ENCODE measurements at places on chromosomes 7 and 10.

DNA sequence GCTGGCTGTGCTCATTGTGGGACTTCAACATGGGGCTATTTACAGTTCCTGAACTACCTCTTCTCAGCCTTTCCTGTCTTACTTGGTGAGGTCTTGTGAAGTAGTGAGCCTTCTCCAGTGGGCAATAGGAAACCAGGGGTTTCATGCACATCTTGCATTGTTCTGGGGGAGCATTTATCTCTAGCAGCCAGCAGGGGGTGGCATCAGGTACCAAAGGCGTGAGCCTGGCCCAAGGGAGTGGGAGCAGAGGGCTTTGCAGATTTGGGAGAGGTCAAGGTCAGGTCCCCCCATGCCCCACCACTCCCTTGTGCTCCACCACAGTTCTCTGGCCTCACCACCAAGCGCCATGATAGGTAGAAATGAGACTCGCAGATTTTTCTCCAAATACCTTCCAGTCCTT is 85.4 kb upstream of the NPTX2 start:
- no peak for DNase-seq

DNA sequence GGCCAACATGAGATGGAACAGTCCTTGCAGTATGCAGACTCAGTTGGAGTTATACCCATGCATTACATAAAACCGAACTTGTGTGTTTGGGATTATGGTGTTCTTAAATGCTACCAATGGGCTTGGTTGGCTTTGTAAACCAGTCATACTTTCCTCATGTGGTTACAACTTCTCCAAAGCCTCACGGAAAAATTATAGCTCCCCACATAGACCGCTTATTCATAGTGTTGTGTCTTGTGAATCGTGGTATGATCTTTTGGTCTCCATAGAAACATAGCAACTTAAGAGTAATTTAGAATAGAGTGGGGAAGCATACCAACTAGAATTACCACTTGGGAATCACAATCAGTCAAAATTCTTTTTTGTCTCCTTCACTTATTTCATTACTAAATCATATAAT is 112.3 kb upstream of the FZD1 start:
- no peak for DNase-seq

DNA sequence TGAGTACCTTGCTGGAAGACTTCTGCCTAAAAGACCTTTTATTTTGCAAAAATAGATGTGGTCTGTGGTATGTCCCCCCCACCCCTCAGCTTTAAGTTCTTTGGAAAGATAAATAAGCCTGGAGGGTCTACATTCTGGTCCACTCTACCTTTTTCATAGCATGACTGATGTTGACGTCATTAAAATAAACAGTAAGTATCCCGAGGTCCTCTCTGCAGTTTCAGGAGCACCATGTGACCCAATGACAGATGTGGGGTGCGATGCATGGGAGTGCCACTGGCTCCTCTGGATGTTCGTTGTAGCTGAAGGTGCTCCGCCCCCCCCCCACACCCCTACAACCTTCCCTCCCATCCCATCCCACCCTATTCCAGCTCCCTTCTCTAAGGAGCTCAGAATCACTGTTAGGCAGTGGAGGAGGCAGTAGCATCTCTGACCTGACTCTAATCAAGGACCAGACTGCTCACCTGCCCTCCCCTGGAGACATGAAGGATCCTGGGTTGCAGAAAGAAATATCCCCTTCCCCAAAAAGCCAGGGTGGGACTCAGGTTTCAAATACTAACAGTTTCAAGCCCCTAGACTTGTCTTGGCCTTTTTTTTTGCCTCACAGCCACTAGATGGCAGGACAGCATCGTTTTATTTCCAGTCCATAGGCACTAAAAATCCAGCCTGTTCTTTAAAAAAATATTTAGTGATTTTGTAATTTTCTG is 25.1 kb downstream of the CASP7 start:
- no peak for DNase-seq

GRCh38 chr7:21371360-21371759 is 56.5 kb upstream of the SP4 start:
- DNase-seq: no peak

GRCh38 chr7:44208085-44208484 is 7.3 kb downstream of the YKT6 start:
- no peak for DNase-seq

- no peak for DNase-seq
Measured at GRCh38 chr7:139453673-139454321, 29.7 kb downstream of the KLRG2 start.

DNA sequence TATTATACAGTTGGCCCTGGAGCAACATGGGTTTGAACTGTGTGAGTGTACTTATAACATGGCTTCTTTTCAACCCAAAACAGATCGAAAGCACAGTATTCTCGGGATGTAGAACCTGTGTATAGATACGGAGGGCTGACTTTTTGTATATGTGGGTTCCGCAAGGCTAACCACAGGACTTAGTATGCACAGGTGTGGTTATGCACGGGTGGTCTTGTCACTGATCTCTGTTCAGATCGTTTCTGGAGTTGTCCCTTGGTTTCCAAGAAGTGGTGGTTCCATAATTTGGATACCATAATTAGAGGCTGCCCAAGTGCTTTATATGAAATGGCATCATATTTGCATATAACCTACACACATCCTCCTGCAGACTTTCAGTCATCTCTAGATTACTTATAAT is 10.9 kb upstream of the BHLHA15 start:
- no peak for DNase-seq

DNA sequence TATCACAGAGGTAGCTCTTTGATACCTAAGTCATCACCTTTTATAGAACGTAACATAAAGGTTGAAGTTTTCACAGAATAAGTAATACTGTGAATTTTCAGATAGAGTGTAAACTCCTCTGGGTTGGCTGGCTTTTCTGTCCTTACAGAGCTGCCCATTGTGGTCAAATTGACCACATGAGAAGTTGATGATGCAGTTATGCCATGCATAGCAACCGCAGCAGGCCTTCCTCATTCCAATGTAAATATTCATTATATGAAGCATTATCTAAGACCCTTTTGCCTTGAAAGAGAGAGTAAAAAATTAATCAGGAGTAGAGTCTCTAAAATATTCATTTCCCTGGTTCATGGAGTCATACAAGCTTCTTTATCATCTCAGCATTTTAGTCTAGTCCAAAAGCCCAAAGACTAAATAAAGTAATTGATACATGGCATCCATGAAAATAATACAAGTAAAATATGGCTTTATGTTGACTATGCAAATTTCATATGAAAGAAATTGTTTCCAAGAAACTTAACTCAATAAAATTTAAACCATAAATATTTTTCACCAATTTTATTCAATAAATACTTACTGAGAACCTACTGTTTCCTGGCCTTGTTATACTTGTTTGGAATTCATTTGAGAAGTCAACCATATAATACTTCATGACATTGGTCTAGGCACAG is 516.4 kb downstream of the PCDH15 start:
- no peak for DNase-seq

GRCh38 chr10:77820349-77820748 is 106.2 kb downstream of the DLG5 start:
- DNase-seq: no peak

DNA sequence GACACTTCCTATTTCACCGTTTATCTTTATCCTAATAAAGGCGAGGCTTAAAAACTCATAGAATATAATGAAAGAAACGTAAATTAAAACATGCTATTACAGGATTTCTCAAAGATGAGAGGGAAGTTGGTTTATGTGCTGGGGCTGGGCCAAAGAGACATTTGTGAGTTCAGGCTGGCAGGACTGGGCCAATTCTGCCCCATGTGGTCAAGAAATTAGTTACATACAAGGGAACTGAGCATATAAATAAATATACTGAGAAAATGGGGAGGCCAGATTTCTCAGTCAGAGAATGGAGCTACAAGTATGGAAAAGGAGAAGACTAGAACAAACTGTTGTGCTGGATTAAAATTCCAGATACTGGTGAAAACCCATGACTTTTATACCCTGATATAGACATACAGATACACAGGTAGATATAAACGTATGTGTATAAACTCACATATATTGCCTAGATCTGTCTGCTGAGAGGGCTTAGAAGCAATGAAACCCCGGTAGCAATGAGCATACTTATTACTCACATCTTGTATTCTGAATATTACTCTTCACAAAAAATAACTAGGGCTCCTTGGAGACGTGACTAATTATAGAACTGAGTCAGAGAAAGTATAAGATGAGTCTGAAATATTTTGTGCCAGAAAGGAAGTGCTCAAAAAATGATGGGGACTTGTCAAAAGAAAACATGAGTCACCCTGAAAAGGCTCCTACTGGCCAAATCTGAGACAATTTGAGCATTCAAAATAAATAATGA is 155.7 kb upstream of the FGFR2 start:
- DNase-seq: no peak

GRCh38 chr10:53013201-53013810 is 240.7 kb upstream of the MBL2 start:
- DNase-seq: no peak

GRCh38 chr7:72152161-72153131 is 259.7 kb downstream of the CALN1 start:
- DNase-seq: no peak

DNA sequence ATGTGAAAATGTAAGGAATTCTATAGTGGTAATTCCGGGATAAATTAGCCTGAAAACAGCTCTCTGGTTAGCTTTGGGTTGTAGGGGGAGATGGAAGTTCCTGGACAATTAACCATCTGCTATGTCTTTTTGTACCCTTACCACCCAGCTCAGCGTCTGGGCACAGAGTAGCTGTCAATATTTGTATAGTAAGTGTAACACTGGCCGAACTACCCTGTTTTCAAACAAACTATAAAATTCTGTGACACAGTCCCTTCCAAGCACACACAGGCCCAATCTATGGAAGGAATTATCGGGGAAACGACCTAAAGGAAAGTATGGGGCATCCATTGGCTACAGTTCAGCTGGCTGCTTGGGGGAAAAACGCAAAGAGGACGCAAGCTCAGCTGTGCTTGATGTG is 869 bp upstream of the LHFPL3 start:
- DNase-seq: no peak

- DNase-seq: no peak
Measured at GRCh38 chr10:124665980-124666379, 78.2 kb downstream of the FAM53B start.

DNA sequence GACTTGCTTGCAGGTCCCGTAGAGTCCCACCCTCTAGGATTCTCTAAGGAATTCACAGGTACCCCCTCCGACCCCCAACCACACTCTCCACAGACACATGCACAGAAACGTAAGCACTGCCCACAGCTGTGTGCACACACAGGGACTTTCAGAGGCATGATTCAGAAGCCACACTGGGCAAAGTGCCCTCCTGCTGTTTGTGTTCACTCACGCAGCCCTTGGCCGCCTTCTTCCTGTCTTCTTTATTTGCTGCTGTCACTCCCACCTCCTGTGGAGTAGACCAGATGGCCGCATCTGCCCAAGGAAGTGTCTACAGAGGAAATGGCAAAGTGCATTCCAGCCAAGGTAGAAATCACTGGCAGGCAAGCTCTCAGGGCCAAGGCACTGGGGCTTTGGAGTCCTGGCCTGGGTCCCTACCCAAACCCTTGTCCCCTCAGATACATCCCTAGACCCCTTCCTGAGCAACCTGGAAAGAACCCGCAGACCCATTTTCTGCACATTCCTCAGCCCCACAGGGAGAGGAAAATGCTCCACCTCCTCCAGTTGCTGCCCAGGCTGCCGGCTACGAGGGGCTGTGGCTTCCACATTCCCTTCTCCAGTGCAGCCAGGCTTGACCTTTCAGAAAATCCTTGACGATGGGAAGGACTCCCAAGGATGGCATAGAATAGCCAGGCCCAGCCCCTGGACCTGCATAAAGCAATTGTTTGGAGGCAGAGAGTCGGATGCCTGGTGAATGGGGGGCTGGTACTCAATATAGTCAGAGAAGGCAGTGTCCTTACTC is 21.6 kb upstream of the GIMAP8 start:
- no peak for DNase-seq

DNA sequence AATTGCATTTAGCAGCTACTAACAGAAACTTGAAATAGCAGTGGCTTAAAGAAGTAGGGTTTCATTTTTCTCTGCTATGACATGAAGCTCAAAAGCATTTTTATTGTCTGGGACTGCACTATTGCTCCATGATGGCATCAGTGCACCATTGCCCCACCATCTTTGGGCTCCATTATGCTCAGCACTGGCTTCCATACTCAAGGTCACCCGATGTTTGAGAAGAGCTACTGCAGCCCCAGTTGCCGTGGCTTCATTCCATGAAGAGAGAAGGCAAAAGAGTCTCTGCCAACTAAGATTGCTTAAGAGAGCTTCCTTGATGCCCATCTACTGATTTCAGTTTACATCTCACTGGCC is 192.2 kb upstream of the LRGUK start:
- no peak for DNase-seq

DNA sequence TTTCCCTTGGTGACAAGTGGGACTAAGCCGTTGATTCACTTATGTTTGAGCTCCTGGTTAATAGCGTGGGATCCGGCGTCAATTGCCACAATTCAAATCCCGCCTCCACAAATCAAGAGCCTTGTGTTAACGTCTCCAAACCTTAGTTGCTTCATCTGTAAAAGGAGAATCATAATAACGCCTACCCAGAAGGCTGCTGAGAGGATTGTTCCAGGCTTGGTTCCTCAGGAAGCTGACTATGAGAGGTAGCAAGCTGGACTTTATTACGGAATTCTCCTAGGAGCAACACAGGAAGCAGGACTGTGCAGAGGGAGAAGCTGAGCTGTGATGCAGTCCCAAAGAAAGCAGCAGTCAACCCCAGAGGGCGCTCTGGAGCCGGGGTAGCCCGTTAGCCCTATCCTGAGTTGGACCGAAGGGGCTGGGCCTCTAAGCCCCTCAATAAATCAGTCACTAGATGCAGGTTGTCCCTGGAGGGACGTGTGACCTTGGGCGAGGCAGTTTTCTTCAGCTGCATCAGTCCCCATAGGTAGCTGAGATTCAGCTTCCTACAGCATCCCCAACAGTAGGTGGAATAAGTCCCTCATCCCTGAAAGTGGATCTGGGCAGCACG is 6.9 kb upstream of the BAG3 start:
- DNase-seq: no peak

GRCh38 chr10:101625821-101626412 is 37.8 kb downstream of the DPCD start:
- DNase-seq: no peak

GRCh38 chr10:29862923-29863614 is 196.3 kb downstream of the JCAD start:
- DNase-seq: no peak

DNA sequence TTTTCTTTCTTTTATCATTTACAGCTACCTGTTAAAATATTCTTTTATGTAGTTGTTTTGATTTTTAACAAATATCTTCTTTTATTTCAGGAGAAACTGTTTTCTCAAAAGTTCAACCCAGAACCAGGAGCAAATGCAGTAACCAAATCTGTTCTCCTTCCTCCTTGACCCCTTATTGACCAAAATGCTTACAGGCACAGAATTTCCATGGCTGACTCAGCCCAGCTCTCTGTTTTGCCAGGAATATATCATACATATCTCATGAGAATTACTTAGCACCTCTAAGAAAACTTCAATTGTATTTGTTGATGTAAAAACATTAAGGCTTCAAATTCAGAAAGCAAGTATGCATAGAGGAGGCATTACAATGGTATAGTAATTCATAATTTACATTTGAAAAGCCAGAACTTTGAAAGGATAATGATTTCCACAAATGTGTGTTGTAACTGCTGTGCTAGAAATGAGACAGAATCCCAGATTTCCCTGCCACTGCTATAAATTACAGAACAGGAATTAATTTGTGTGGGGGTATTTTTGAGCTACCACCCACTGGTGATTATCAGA is 2.2 kb downstream of the GSAP start:
- DNase-seq: no peak

Measured in stimulated activated CD8-positive, alpha-beta memory T cell treated with anti-CD3 and anti-CD28 coated beads, Interleukin-7, amount 100 ng/mL, for 1 hour (primary cell).